Naive B cell (primary cell): ENCODE measurements at places on chromosomes 1 and 21. TPM values are rescaled to one million over a fixed set of nuclear protein-coding genes. Genes with fewer than 3 reads are reported as not detected.

DNA sequence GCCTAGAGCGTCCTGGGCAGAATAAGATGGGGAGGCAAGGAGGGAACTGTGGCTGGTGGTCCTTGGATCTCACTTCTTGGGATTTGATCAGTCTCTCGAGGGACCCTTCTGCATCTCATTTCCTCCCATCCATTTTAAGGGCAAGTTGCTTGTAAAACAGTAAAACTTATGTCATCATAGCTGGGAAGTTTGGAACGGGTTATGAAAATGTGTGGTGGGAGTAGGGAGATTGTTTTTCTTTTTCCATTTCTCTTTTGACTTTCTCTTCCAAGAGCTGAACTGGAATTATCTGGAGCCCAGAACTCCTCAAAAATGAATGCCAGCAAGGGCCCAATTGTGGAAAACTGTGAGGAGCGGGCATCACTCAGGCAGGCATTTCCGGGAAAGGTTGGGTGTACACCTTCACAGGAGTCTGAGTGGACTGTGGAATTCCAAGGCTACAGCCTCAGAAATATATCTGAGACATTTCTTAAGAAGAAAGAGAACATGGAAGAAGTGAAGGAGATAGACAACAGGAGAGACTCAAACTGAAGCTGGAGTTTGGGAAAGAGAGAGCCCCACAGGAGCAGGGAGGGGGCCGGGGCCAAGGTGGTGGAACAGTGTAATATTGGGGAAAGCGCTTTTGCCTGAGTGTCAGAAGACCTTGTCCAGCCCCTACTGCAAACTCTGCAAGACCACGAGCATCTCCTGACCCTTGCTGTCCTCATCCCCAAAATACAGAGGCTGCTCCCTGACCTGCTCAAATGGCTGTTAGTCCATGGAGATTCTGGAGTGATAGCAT lies 185.1 kb downstream of the FOXD2 start:
- no peak for DNase-seq

WASF2 gene
- polyA plus RNA-seq: 121 TPM

DNA sequence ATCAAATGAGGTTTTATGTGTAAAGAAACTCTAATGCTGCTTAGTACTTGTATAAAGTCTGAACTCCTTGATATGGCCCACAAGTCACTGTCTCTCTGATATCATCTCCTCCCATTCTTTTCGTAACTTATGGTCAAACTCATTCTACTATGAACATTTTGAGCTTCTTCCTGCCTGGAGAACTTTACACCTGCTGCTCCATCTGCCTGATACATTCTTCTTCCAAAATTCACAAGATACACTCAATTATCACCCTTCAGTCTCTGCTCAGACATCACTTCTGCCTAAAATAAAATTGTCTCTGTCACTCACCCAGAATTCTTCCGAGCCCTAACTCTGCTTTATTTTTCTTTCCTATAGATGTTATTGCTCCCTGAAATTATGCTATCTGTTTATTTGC lies 192.8 kb upstream of the LYPLAL1 start:
- DNase-seq: no peak

FCGR1A gene
- not detected for polyA plus RNA-seq

DNA sequence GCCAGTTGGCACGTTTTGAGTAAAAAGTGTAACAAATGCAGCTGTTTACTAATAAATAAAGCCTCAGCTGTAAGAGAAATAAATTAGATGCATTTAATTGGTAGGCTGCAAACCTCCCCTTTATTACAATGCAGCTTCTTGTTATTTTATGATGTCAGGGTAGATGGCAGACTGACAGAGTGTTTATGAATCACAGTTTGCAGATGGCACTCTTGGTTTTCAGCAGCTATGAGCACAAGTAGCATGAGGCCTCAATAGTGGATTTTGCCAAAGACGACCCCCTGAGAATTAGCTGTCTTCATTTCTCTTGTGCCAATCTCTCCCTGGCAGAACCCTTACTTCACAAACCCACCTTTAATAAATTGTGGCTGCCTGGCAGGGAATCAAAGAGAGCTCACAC lies 161.2 kb upstream of the C1orf87 start:
- no peak for DNase-seq

DNA sequence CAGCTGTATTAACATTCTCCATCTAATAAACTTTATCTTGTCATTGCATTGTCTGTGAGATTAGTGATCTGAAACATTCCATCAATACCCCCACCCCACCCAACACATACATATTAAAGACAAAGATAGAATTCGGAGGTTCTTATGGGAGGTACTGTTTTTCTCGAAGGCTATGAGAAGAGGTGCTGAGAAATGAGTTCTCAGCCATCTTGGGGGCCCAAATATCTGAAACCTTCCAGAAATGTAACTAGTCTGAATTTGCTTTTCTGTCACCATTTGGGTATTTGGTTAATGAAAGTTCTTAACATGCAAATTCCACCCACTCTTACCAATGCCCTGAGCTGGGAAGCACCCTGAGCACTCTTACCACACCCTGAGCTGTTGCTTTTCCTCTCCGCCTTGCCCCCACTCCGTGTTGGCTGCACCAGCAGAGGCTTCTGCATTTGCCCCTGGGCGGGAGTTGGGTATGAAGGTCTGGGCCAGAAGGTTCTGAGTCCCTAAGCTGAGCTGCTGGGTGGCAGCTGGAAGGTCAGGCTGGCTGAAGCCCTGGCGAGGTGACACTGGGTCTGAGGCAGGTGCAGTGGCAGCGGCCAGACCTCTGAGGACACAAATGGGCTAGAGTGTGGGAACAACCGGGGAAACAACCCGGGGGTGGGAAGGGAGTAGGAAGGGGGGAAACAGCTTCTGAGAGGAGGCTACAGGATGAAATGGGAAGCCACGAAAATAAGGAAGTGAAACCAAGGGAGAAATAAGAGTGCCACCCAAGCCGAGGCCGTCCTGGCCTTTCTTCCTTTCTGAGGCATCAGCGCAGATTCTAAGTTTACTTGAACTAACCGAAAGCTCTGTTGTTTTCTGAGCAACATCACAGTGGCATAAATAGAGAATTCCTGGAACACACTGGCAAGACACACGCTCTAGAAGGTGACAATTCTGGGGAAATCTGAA lies 26.3 kb upstream of the IER5 start:
- DNase-seq: peak; percentile 60
